ENCODE measurements at places on chromosomes 2 and 18.

DNA sequence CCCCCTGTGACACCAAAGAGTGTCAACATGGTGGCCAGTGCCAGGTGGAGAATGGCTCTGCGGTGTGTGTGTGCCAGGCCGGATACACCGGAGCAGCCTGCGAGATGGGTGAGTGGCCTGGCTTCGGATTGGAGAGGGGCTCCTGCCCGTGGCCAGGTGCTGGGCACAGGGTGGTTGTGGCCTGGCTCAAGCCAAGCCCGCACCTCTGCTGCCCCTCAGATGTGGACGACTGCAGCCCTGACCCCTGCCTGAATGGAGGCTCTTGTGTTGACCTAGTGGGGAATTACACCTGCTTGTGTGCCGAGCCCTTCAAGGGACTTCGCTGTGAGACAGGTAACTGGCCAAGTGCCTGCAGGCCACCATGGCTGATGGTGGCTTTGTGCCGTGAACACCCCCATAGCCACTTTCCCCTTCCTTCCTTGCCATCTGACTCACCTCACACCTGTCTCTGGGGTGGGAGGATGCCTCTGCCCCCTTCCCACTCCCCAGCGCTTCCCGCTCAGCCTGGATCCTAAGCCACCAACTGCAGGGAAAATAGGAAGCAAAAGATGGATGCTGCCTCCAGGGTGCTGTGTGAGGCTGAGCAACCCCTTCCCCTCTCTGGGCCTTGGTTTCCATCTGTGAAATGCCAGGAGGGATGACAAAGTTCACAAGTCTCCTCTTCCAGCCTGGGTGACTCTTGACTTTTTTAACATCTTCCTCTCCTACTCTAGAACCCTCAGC is 41.8 kb downstream of the SNED1 start:
- no peak for DNase-seq

- DNase-seq = no peak
Measured at GRCh38 chr2:179952658-179953057, 54.4 kb downstream of the CWC22 start.

DNA sequence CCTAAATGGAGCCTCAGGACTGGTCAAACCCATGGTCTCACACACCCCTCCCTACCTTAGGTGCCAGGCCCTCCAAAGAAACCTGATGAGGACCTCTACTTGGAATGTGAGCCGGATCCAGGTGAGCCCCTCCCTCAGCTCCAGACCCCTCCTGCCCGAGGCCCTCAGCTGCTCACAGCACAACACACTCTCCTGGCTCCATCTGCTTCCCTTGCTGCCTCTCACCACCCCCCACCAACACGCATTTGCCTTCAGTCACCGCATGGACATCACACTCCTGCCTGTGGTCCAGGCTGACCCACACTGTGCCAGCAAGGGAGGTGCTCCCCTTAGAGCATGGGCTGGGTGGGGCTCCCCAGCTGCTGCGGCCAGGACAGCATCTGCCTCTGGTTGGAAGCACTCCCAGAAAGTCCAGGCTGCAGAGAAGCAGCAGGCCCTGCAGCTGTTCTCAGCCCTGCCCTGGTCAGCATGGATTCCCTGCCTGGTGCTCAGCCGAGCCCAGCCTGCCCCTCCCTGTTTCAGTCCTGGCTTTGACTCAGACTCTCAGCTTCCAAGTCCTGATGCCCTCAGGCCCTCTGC is 15.1 kb downstream of the SH2D6 start:
- DNase-seq = no peak

DNA sequence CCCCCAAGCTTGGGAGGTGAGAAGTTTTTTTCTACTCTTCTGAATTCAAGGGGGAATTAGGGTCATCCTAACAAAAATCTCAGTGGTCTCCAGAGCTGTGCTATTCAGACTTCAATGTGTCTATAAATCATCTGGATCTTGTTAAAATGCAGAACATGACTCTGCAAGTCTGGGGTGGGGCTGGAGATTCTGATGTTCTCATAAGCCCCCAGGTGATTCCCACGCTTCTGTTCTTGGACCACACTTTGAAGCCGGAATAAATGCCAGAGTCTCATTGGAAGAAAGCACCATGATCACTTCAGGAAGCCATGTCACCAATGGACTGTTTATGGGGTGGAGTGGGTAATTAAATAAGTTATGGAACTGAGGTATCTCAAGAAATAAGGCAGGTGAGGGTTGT is 22.2 kb upstream of the SLC16A14 start:
- no peak for DNase-seq

DNA sequence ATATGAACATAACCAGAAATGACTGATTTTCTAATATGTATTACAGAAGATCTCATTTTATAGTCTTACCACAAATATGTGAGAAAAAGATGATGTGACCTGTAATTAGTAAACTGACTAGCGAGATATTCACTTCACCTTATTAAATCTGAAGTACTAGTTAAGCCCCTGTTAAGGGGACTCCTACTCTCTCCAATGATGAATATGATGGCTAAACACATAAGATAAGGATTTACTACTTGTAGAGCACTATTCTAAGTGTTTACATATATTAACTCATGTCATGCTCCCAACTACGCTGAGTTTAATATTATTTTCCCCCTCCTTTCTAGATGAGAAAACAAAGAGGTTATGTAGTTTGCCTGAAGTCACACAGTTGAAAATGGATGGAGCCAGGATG is 40.9 kb downstream of the SP3 start:
- no peak for DNase-seq

DNA sequence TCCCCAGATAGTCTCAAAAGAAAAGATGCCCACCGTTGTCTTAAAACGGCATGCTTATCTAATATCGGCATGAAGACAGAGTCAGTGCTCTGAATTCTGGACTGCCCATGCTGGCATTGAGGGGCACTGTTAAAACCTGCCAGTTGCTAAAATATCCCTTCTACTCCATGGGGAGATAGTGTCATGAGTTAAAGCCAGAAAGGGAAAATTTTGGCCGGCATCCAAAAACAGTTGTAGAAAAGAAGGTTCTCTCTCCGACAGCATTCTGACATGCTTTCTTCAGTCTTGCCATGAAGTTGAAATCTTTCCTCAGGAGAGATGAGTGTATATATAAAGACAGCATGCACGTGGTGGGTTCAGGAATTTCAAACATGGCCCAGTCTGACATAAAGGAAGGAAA is 401.3 kb upstream of the PIK3C3 start:
- no peak for DNase-seq

DNA sequence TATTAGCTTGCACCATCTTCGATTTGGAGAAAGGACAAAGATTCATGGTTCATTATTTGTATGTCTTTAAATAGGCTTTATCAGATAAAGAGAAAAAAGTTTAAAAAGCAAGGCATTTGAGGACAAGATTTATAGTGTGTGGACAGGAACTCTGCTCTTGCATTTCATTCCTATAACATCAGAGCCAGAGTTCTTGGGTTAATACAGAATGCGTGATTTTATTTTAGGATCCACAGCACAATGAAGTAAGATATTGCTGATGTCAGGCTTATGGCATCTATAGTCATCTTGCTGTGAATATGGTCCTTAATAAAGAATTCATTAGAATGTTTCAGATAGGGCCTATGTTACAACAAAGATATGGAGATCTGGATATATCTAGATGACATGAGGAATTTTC is 19.7 kb downstream of the RASGRP3 start:
- no peak for DNase-seq
